ENCODE measurements at places on chromosomes 5 and 9.

DNA sequence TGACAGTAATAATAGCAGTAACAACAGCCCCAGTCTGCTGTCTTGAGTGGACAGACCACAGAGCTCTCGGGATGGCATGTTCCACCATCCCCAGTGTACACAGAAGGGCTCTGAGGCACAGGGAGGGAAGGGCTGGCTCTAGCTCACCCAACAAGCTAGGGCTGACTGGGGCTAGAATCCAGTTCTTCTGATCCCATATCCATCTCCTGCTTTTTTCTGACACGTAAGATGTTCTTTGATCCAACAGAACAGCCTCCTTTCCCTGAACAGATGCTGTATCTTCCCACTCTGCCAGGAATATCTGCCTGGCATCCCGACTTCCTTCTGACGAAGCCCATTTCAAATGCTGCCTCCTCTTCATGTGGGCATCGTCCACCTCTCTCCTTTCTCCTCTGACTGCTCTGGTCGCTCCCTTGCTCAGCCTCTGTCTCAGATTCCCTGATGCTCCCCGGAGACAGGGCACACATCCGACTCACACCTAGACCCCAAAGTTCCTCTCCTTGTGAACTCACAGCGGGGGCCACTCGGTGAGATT, 43.6 kb upstream of the CLK4 start:
- DNase-seq: no peak

GRCh38 chr5:89930591-89931392, 478.8 kb downstream of the CETN3 start:
- no peak for DNase-seq

- DNase-seq: no peak
Observed at GRCh38 chr9:97807681-97808080, 45.3 kb upstream of the FOXE1 start.

DNA sequence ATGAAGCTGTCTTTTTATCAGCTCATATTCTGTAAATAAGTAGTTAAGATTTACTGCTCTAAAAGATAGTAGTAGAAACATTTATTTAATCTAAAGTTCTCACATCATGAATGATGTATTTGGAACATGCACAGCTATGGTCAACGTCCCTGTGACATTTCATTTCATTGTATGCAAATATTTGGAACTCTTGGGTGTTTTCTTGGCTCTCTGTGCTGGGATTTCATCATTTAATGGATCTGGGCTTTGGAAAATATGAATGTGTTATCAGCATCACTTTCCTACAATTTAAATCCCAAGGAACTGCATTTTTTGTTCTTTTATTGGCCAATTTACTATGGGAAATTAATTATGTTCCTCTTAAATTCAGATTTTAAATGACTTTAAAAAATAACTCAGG, 462.9 kb downstream of the SEMA5A start:
- DNase-seq: no peak

DNA sequence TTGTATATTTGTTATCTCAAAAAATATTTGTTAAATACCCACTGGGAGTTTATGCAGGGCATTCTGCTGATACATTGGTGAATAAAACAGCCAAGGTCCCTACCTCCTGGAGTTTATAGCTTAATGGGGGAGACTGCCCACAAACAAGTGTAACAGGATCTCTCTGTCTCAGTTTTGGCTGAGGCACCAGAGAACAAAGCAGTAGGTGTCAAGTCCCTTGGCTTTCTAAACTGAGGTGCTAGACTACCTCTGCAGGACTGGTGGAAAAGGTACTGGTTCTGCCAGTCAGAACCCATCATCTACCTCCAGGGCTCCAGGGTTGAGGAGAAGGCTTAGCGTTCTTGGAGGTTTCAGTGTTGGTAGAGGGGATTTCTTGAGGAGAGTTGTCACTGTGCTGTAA, 188.4 kb upstream of the ELL2 start:
- DNase-seq: no peak

DNA sequence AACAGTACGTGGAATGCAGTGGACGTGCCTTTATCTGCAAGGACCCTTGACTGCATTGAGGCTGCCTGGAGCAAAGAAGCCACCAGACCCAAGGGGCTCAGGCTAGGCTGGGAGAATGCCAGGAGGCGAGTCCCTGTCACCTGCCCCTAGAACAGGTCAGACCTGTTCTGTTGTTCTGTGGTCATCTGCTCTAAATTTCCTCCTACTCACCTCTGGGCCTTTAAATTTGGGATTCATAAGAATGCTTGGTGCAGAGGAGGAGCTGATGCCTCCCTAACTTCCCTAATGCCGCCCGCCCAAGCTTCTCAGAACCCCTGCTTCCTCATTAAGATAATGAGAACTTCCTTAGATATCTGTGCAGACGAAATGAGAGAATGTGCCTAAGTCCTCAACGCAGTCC, 32.0 kb downstream of the DAPK1 start:
- DNase-seq: no peak

DNA sequence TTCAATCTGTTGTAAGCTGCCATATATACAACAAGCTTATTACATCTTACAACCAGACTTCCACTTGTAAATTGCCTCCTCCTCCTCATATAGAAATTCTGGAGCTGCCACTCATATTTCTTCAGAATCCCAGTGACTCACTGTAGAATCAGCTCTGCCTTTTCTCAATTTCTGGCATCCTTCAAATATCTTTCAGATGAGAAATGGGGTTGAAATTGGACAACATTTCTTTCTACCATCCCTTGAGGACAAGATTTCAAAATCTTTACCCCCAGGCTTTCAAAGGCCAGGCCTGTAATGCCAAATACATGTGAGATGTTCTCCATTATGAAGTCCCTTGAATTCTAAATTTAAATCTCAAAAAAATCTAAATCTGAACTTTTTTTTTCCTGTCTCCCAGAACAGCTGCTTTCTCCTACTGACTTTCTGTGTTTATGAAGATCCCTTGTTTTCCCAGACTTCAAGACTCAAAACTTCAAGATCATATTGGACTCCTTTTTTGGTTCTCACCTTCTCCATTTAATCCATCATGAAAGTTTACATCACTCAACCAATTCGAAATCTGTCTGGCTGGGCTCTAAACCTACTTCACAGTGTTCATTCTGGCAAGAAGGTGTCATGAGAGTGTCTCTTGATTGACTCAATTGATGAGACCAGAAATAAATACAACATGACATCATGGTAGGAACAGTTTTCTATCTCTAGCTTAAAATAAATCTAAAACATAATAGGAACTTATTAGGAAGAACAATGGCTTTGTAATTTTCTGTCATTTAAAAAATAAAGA, 109.8 kb downstream of the HMHB1 start:
- DNase-seq: no peak

- no peak for DNase-seq
Observed at GRCh38 chr9:132583584-132584304, 1.3 kb downstream of the BARHL1 start.

DNA sequence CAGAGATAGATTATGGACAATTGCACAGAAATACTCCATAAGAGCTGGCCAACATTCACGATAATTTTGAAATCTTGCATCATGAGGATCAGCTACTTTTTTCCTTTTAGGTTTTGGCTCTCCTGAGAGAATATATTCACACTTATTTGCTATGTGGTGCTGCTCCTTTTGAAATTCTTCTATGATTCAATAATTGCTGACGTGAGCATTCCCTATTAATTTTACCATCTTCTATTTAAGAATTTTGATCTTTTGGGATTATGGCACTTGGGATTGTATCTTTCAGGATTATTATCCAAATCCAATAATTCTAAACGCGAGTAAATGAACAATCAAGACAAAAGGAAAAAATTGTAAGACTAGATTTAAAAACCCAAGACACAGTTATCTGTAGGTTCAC, 358.8 kb downstream of the ELAVL2 start:
- DNase-seq: no peak

GRCh38 chr5:120568711-120569110, 104.6 kb downstream of the PRR16 start:
- DNase-seq: no peak

GRCh38 chr9:120689860-120690259, 24.4 kb downstream of the MEGF9 start:
- no peak for DNase-seq

- no peak for DNase-seq
Observed at GRCh38 chr5:53430618-53431252, 49.7 kb upstream of the FST start.

DNA sequence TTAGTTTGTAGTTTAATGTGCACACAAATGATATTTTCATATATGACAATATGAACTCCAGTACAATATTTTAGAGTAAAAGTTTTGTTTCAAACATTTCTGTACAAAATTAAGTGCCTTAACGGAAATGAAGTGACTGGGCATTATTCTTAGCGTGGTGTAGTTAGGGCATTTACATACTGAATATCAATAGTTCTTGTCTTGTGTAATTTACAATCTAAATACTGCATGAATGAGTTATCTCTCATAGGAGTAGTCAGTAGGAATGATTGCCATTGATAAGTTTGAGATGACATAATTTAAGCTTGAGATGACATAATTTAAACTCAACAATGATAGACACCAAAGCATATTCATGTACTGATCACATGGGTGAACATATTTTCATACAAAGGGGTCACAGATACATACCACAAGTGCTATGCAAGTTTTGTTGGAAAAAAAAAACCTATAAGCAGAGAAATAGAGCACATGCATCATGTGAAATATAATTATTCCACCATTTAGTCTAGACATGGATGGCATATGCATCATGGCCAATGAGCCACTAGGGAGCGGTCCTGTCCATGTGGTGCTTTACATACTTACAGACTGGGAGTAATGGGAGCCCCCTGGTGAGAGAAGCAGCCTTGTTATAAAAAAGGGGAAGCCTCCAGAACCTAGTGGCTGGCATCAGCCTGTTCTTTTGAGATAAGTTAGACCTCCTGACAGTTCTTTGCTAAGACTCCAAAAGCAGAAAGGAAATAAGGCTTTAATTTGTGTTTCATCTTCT, 1523.9 kb downstream of the MAT2B start:
- no peak for DNase-seq

- DNase-seq: peak; percentile 52
Observed at GRCh38 chr9:34252670-34253459, 74.0 kb downstream of the UBAP1 start.

GRCh38 chr9:107833295-107833694, 343.7 kb upstream of the KLF4 start:
- no peak for DNase-seq

DNA sequence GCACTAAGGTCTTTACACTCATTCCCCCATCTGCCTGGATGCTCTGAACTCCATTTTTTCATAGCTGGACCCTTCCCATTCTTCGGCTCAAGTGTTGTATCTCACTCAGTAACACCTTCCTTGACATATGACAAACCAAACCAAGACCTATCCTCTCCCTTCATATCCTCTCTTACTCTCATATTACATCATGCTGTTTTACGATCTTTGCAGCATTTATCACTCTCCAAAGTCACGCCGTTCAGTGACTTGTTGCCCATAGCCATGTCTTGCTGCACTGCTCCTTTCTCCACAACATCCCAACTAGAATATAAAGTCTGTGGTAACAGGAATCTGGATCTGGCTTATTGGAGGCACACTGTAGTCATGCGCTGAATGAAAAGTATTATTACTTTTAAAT, 923.6 kb upstream of the DMAC1 start:
- no peak for DNase-seq

GRCh38 chr9:132888151-132888550, 9.5 kb downstream of the SPACA9 start:
- no peak for DNase-seq

DNA sequence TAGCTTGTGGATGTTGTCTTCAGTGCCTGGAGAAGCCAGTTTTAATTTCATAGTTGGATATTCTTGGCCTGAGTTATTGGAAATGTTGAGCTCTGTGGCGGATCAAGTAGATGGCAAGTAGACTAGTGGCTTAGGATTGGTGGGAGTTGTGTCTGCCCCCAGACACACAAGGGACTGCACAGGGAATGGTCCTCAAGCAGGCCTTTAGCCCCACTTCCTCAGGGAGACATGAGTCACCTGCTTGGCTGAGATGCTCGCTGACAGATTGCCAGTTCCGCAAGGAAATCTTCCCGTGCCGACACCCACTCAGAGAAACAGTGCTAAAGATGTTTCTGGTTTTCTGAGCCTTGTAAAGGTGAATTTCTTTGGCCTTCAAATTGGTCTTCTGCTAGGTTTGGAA, 18.8 kb upstream of the CATSPER3 start:
- no peak for DNase-seq

DNA sequence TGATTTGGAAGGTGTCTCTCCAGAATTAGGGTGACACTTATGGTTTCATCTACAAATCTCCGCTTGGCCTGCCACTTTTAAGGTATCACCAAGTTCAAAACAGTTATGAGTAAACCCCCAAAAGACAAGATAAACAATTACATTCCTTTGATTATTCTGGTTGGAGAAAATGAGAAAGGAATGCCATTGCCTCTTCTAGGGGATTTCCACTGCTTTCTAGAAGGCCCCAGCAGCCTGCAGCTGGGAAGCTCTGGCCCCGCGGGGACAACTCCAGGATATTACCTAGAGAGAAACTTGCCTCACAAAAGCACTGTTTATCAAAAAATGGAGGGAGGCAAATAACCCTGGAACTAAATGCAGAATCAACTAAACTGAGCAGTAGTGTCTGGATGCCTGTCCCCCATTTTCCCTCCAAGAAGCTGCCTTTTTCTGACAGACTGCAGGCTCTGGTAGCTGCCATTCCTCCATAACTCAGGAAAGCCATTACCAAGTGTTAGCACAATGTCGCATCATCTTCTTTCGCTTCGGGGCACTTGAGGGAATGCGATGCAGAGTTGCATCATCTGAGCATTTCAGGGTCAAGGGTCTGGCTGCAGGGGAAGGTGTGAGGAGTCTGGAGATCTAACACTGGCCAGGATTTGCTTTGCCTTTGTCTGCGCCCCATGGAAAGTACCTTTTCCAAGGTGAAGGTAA, 71.5 kb upstream of the PLPP6 start:
- no peak for DNase-seq

GRCh38 chr5:159317849-159318248, 12.4 kb downstream of the IL12B start:
- no peak for DNase-seq

DNA sequence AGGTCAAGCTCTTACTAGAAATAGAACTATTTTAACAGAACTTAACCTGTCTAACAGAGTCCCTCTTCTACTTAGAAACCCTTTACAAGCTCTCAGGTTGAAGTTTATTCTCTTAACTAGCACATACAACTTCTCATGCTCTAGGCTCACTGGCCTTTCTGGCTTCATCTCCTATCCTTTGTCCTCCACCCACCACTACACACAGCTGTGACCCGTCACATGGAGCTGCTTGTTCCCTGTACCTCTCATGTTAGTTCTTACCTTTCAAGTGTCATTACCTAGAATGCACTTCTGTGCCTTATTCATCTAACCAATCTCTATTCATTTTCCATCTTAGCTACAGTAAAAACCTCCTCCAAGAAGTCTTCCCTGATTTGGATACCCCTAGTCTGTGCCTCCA, 89.4 kb upstream of the APC start:
- no peak for DNase-seq

- no peak for DNase-seq
Observed at GRCh38 chr5:139693676-139694364, 45.7 kb downstream of the CXXC5 start.

DNA sequence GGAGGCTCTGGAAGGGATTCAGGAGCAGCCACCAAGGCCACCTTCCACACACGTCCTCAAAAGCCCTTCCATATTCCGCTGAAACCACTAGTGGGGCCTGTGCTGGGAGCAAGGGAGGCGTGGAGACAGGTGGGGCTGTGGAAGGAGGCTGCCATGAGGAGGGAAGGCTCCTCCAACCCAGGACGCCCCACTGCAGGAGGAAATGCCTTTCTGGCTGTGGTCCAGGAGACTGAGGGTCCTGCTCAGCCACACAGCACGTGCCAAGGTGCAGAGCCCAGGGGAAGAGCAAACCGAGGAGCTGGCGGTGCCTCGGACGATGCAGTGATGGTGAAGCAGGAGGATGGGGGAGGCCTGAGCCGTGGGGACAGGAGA, 49.5 kb downstream of the ADAMTS2 start:
- no peak for DNase-seq

- DNase-seq: no peak
Observed at GRCh38 chr5:107900721-107901120, 230.0 kb upstream of the EFNA5 start.

All from stimulated activated CD8-positive, alpha-beta memory T cell treated with anti-CD3 and anti-CD28 coated beads, Interleukin-4, amount 100 ng/mL, for 24 hours (primary cell).